ENCODE measurements at places on chromosomes 1 and 21. TPM values are rescaled to one million over a fixed set of nuclear protein-coding genes. Genes with fewer than 3 reads are reported as not detected.

- DNase-seq, result no peak
These were observed 10.7 kb upstream of the SLC2A5 start for GRCh38 chr1:9079988-9080704.

- no peak for DNase-seq
These were observed 20.6 kb upstream of the IFNLR1 start for GRCh38 chr1:24207709-24208108.

DNA sequence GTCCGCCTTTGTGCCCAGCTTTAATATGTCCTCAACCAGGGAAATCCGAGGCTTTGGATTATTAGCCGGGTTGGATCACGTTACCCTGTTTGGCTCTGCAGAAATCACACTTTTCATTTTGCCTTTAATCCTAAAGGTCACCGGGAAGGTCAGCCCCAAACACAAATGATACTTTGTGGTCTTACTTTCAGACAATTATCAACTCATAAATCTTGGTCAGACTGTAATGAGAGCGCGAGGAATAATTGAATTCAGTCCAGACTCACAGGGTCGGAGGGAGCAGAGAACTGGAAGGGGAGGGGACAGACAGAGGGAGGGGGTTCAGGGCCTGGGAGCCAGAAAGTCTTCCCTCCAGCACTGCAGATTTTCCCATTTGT lies 91.7 kb upstream of the NFIA start:
- no peak for DNase-seq

DNA sequence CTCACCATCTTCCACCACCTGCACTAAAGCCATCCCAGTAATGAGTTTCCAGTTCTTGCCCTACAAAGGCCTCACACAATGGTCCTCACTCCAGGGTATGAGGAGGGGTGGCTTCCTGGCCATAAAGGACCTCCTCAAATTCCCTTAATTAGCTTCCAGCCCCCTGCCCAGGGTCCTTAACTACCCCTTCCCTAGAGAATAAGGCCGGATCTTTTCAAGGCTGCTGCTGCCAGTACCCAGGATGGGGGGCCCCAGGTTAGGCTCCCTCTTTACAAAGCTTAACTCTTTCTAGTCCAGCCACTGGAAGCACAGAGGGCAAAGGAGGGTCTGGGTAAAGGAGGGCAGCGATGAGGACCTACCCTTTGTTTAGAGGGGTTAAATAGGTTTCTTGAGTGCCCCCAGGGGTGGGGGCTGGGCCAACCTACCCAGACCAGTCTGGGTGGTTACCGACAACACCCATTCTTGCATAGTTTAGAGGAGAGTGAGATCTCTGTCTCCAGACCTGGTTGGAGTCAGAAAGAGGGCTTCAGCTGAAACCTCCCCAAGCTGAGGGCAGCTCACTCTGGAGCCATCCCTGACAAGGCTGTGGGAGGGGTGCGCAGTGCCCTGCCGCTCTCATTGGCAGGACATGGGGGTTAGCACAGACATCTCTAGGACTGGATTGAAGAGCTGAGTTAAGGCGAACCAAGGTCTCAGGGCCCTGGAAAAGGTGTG lies 7.1 kb downstream of the BLACAT1 start:
- no peak for DNase-seq

GRCh38 chr1:187051618-187052232 lies 223.0 kb downstream of the PLA2G4A start:
- DNase-seq, result no peak

DNA sequence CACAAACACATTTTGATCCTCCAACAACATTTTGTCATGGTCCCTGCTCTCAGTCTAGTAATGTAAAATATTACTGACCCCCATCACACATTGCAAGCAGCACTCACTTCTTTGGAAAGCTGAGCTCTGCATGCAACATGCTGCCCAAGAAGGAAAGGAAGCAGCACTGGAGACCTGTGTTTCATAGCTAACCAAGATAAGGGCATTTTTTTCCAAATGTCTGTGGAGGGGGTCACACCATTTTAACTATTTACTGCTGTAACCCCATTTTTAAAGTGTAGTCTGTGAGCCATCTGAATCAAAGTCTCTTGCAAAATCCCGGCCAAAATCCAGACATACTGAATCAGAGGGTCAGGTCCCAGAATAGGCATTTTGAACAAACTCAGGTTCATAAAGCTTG lies 4.5 kb upstream of the RASSF5 start:
- DNase-seq, result no peak

GRCh38 chr1:198809247-198809646 lies 170.4 kb downstream of the PTPRC start:
- no peak for DNase-seq

DNA sequence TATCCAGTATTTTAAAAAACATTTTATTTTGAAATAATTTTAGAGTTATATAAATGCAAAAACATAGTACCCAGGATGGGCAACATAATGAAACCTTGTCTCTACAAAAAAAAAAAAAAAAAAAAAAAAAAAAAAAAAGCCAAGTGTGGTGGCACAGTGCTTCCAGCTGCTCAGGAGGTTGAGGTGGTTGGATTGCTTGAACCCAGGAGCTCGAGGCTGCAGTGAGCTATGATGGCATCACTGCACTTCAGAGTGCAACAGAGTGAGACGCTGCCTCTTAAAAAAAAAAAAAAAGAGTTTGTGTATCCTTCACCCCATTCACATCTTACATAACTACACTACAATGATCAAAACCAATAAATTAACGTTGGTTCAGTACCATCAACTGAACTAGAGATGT lies 115.6 kb upstream of the KIF26B start:
- no peak for DNase-seq

GRCh38 chr21:31622397-31622796 lies 37.1 kb upstream of the SOD1 start:
- DNase-seq, result no peak

DNA sequence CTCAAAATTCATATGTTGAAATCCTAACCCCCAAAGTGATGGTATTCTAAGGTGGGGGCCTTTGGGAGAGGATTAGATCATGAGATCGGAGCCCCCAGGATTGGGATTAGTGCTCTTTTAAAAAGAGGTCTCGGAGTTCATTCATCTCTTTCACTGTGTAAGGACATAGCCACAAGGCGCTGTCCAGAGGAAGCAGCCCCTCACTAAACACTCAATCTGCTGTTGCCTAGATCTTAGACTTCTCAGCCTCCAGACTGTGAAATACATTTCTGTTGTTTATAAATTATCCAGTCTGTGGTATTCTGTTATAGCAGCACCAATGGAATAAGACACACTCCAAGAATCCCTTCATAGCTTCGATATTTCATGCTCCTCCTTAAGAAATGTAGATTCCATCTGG lies 12.4 kb upstream of the TIAM1 start:
- no peak for DNase-seq

GRCh38 chr1:155966135-155966534 lies 12.2 kb downstream of the ARHGEF2 start:
- DNase-seq, result no peak

DNA sequence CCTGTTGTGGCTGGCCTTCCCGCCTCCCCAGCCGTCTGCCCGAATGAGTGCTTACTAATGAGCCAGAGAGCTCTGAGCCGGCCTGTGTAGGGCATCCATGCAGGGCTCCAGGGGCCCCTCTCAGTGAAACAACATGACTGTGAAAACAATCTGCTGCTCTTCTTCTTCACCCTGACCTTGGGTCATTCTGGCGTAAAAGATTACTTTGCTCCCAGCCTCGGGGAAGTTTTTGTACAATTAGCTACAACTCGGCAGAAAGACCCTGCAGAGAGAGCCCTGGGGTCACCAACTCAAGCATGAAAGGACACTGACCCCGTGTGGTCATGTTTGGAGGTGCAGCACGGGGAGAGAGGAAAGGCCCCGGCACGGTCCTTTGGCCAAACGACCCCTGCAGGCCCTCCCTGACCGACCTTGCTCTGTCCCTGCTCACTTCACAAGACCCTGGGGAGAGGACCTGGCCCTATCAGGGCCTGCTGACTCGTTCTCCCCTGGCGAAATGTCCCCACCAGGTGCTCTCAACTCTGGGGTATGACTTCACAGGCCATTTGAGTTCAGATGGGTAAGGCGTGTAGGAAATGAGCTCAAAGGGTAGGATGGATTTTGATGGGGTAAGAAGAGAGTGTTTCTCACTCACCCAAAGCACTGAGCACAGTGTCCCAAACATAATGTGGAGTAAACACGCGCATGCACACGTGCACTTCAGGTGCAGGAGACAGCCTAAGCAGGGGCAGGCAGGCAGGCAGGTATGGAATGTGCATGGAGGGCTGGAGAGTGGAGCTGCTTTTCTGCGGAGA lies 22.9 kb upstream of the FAM20B start:
- peak; percentile 82 for DNase-seq

DNA sequence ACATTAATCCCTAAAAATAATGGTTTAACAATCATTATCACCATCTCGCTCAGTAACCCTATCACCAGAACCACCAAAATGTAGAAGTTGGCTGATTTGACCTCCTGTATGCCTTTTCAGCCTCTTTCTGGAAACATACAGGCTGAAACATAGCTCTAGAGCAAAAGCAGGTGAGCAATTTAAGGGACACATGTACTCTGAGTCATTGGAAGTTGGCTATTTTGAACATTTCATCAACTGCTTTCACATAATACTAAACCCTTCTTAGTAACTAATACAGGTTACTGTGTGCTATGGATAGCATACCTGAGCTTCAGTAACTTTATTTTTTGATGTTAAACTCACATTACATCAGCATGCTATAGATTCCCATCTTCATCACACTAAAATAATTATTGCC lies 19.8 kb upstream of the DDAH1 start:
- DNase-seq, result no peak

DNA sequence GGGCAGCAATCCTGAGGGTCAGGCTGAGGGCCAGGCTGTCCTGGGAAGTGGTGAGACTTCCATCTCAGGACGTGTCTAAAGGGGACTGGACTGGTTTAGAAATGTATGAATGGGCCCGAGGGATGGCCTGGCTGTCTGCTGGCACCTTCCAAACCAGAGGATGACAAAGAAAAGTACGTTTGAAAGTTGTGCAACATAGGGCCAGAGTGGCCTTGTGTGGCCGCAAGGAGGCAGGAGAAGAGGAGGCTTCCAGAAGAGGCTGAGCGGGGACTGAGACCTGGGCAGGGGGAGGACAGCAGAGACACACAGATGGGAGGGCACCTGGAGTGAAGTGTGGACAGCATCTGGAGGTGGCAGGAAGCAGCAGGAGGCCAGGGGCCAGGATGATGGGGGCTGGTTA lies 2.6 kb upstream of the SYTL1 start:
- no peak for DNase-seq

- no peak for DNase-seq
These were observed 14.5 kb upstream of the RUNX1 start for GRCh38 chr21:35063428-35064172.

DNA sequence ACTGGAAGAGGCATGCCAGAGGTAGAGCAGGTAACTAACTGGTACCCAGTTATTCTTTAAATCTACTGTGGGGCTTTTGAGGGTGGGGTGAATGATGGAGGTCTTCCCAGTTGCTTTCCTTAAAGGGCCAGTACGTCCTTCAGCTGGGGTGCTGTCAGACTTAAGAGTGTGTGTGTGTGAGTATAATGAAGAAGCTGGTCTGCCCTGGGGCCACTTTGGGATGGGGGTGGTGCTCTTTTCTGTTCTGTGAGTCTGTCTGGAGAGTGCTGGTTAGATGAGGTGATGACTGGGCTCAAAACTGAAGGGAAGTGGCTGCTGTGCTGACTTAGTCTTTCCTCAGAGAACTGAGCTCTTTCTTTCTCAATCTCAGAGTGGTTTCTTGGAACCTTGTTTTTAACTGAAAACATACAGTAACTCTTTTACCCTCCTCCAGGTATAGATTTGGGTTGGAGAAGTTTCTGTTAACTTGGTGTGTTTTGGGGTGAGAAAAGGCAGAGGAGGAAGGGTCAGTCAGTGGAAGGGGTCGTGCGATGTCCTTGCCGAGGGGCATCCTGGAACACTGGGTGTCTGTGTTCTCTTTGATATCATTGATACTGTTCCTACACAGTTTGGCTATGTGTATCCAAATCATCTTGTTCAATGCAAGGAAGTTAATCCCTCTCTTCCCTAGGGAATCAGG lies 746 bp downstream of the MACF1 start:
- no peak for DNase-seq

- DNase-seq, result no peak
These were observed 123.2 kb downstream of the NR5A2 start for GRCh38 chr1:200150721-200151120.

Gene AMIGO1
- total RNA-seq, result 2.7 TPM

Gene FAM167B
- total RNA-seq, result 3.2 TPM

Gene BACE2
- total RNA-seq, result 9.9 TPM

Gene FMOD
- 0.32 TPM for total RNA-seq

Gene IGSF3
- 32.2 TPM for total RNA-seq

Gene RRP1
- 54.3 TPM for total RNA-seq
